ENCODE measurements at places on chromosomes 16 and 17.

GRCh38 chr17:79485419-79485985 lies 125.3 kb downstream of the RBFOX3 start:
- DNase-seq, result no peak

GRCh38 chr17:9936095-9936494 lies 31.0 kb upstream of the RCVRN start:
- DNase-seq, result no peak

DNA sequence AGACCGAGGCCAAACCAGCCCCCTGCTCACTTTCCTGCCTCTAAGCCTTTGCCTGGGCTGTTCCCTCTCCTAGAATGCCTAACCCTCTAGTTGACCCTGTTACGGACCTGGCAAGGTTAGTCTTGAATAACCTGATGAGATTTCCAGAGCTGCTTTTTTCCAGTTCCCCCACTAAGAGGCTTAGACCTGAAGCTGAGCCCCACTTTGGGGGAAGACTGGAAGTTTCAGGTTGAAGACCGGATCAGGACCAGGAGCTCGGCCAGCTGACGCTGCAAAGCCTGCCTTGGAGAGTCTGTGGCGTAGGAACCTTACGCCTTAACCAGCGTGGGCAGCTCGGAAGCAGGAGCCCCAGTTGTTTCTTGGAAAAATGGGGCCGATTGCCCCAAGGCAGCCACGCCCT lies 129.8 kb downstream of the OR1D5 start:
- no peak for DNase-seq

DNA sequence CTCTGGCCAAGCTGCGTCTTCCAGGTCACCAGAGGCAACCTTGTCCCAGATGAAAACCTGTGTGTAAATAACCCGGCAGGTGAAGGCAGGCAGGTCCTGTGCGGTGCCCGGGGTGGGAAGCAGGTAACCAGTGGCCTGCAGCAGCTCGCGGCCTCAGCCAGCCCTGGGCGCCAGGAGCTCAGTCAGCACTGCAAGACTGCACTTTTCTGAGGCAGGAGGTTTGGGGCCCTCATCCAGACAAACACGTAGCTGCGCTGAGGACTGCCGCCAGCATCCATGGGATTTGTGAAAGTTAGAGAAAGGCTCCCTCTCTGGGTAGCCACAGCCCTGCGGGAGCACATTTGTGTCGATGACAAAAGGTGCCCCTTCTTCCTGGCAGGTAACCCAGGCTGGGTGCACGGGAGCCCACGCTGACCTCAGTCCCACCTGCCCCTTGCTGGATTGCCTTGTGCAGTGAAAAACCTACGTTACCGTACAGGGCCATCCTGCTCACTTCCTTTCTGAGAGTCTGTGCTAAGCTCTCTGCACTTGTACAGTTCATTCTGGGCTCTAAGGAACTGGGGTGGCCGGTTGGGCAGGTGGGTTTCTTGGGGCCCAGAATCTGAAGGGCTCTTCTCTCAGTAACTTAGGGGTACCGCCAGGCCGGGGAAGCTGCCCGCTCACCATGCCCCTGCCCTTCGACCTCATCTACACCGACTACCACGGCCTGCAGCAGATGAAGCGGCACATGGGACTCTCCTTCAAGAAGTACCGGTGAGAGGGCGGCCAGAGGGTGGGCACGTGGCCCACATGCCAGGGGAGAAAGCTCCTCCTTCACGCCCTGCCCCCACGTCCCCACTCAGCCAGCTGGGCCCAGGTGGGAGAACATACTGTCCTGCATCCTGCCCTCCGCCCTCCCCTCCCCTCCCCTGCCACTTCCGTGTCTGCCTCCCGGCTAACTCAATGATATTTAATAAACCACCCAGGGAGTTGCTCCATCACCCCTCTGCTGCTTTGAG lies 56.4 kb downstream of the MGAT5B start:
- DNase-seq, result no peak

DNA sequence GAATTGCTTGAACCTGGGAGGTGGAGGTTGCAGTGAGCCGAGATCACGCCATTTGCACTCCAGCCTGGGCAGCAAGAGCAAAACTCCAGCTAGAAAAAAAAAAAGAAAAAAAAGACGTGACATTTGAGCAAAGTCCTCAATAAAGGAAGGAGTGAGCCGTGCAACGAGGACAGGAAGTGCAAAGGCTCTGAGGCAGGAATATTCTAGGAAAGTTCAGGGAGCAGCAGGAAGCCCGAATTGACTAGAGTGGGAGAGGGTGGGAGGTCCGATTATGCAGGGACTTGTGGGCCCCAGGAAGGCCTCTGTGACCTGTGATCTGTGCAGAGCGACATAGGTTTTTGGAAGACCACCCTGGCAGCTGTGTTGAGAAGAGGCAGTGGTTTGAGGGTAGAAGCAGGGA lies 8.6 kb upstream of the LASP1NB start:
- DNase-seq, result no peak

GRCh38 chr16:46859719-46860152 lies 24.4 kb upstream of the GPT2 start:
- DNase-seq, result no peak

DNA sequence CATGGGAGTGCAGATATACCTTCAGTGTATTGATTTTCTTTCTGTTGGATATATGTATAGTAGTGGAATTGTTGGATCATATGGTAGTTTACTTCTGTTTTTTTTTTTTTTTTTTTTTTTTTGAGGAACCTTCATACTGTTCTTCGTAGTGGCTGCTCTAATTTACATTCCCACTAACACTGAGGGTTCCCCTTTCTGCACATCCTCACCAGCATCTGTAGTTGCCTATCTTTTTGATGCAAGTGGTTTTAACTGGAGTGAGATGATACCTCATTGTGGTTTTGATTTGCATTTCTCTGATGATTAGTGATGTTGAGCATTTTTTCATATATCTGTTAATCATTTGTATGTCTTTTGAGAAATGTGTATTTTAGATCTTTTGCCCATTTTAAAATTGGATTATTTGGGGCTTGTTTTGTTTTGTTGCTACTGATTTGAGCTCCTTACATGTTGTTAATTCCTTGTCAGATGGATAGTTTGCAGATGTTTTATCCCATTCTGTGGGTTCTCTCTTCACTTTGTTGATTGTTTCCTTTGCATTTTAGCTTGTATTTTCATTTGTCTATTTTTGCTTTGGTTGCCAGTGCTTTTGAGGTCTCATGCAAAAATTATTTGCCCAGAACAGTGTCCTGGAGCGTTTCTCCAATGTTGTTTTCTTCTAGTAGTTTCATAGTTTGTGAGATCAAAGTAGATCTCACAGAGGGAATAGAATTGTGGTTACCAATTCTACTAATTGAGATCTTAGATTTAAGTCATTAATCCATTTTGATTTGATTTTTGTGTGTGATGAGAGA lies 25.0 kb upstream of the BCAS3 start:
- no peak for DNase-seq

DNA sequence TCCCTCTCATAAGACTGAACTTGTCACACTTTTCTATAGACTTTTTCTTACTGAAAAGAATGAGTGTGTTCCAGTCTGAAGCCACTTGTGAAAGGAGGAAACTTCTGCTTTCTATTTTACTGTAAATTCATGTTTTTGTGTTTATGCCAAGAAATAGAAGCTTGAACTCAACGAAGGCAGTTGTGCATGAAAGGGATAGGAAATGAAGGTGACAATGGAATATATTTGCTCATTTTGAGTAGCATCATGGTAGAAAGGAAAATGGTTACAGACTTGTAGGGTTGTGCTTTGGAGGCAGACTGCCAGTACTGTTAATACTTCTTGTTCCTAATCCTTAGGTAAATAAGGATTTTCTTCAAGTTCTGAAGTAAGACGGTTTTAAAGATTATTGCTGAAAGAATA lies 8.1 kb downstream of the CLTC start:
- no peak for DNase-seq

DNA sequence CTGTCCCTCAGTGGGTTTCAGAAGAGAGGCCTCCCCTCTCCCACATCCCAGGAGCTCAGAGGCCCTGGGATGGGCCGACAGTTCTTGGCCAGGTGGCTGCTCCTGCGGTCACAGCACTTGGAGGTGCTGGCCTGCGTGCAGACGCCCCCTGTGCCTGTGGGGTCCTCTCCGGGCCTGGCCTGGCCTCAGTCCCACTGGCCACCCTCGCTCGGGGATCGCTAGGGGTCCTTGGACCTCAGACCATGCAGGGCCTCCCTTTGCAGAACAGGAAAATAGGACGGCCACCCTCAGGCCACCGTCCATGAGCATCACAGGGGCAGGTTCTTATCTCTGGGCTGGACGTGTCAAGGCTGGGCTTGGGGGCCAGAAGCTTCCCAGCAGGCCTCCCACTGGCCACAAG lies 30.0 kb downstream of the METRNL start:
- no peak for DNase-seq

DNA sequence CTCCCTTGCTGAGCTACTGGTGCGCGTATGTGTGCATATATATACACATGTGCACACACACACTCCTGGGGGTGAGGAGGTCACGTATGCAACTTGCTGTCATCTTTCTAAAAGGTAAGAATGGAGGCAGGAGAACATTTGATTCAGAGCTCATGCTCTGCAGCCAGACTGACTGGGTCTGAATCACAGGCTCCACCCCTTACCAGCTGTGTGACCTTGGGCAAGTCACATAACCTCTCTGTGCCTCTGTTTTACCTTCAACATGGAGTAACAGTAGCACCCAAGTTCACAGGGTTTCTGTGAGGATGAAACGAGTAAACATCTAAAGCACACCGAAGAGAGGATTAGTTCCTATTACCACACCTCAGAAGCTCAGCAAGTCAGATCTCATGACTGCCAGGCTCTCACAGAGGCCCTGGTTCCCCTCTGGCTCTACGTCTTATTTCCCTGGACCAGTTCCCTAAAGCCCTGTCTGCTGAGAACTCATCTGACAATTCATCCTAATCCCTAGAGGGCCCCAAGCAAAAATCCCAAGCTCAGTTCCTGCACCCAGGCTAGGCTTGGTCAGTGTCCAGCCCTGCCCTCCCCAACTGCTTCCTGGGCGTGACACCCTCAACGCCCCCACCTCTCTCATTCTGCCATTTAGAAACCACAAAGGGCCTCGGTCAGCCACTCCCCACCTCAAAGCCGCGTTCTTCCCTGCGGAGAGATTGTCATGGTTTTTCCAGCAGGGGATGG lies 28.7 kb downstream of the ABR start:
- DNase-seq, result no peak

GRCh38 chr17:61054436-61054835 lies 345.2 kb upstream of the TBX2 start:
- DNase-seq, result no peak

DNA sequence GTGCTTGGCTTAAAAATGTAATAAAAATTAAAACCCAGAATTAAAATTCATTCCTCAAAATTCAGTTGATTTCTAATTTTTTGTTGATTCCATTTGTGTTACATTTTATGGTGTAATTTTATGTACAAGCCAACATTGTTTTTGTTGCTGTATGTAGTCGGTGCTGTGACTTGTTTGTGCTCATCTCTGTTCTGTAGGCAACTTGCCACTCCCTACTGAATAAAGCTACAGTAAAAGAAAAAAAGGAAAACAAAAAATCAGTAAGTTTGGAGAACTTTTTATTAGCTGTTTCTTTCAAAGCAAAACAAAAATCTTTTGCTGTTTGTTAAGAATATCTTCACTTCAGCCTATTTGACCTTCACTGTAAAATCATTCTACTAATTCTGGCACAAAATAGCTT lies 44.3 kb downstream of the OMG start:
- no peak for DNase-seq

DNA sequence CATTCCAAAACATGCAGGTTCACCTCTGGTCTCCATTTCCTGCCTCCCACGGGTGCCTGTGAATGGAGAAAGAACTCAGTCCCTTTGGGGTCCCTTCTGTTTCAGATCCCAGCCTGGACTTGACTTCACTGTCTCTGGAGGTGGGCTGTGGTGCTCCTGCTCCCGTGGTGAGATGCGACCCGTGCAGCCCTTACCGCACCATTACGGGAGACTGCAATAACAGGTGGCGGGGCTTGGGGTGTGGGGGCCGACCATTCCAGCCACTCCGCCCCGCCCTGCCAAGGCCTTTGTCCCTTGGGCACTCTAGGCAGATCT lies 10.5 kb downstream of the LPO start:
- no peak for DNase-seq

- no peak for DNase-seq
Measured at GRCh38 chr17:54795046-54795445, 105.6 kb upstream of the TOM1L1 start.

DNA sequence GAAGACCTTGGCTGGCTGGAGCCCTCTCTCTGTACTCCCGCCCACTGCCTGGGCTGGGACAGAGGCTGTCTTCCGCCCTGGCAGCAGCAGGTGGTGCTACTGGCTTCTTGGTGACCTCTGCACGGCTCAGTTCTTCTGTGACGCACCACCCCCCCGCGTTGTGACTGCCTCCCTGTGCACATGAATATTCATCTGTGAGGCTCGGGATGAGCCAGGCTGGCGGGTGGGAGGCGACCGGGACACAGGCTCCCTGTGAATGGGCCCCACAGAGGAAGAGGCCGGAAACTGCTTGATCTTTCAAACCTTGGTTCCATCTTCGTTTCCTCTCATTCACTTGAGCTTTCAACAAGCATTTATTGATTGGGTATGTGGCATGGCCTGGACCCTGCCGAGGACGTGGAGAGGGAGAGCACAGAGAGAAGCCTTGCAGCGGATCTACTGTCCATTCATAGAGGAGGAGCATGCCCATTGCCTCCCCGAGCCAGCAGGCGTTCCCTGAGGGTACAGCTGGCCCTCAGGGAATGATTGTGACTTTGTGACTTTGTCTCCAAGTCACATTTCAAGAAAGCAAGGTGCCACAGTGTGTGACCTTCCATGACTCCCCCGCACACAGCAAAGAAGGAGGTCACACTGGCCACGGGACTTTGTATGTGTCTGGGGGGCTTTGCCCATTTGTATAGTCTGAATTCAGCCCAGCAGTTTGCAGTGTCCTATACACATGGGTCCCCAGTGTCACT lies 45.0 kb downstream of the B9D1 start:
- no peak for DNase-seq

DNA sequence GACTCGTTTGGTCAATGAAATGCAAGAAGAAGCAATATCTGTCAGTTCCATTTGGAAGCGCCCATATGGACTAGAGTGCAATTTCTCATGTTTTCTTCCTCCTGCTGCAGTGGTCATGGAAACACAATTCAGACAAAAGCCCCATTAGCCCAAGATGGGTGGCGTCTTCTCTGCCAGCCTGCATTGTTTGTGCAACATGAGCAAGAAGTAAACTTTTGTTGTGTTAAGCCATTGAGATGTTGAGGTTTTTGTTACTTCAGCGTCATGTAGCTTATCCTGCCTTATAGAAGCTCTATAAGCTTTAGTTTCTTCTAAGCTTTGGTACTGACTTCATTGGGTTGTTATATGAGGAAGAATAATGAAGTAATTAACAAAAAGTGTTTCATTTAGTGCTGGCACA lies 137.4 kb downstream of the NPIPB5 start:
- no peak for DNase-seq

GRCh38 chr16:12767897-12768296 lies 35.8 kb downstream of the CPPED1 start:
- no peak for DNase-seq

- DNase-seq, result no peak
Measured at GRCh38 chr16:78879011-78879410, 721.5 kb downstream of the MAF start.

All from CD8-positive, alpha-beta T cell (primary cell).